HFFc6 (cell line): ENCODE measurements at places on chromosomes 3 and 15. TPM values are rescaled to one million over a fixed set of nuclear protein-coding genes. Genes with fewer than 3 reads are reported as not detected.

- DNase-seq, result no peak
Measured at GRCh38 chr3:155138677-155139076, 58.6 kb downstream of the MME start.

DNA sequence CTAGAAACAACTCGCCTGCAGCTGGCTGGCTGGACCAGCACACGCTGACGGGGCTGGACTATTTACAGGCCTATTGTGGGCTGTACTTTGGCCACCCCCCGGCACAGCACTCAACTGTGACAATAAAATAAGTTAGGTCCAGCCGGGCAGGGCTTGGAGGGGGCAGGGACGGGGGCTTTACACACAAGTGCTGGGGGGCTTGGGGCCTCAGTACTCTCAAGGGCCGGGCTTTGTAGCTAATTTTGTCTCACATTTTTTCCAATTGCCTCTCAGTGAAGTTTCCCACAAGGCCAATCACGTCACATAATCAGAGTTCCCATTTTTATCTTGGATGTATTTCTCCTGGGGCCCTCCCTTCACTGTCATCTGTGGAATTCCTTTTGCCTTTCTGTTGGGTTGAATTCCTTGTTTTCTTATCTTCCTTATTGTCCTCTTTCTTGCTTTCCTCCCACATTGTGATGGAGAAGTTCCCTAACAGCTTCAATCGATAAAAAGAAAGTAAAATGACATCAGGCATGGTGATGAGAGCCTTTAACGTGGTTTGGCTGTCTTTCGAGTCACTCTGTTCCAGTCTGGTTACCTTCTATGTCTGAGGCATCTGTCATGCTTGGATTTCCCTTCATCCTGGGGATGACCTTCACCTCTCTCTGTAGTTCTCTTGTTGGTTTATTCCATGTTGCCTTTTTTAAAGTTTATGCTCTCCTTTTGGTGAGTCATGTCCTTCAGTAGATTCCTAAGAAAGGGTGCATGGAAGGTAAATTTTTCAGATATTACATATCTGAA is 44.1 kb upstream of the CMTM7 start:
- DNase-seq, result no peak

The TF gene
- total RNA-seq, result under 0.01 to 0.02 TPM in 2 of 3 replicates, not detected in the other

GRCh38 chr15:96893159-96893906 is 562.8 kb downstream of the NR2F2 start:
- peak; percentile 7 for DNase-seq

DNA sequence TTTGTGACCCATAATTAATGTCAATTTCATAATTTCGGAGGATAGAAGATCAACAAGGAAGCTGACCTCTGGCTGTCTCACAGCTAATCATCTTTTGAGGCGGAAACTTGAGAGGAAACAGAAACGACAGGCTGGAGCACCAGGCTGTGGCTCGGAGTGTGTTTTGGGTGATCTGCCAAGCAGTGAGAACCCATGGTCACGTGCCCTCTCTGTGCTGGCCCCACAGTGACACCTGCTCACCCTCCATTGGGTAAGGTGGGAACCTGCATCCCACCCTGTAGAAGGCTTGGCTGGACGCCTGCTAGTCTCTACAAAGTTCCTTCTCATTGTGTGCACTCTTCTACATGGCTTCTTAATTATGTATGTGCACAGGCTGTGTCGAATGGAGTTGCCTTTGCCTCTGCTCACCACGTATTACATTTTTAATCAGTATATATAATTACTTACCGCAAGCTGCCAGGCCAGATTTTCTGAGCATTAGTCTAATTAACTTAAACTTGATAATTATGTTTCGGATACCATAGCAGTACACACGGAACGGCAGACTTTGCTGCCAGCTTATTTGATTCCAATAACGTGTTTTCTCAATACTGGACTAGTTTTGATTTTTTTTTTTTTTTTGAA is 719.4 kb upstream of the CFAP20DC start:
- no peak for DNase-seq
